ENCODE measurements at places on chromosomes 7 and 10.

- DNase-seq, result no peak
These were observed 69.8 kb upstream of the KCTD7 start for GRCh38 chr7:66558660-66559465.

DNA sequence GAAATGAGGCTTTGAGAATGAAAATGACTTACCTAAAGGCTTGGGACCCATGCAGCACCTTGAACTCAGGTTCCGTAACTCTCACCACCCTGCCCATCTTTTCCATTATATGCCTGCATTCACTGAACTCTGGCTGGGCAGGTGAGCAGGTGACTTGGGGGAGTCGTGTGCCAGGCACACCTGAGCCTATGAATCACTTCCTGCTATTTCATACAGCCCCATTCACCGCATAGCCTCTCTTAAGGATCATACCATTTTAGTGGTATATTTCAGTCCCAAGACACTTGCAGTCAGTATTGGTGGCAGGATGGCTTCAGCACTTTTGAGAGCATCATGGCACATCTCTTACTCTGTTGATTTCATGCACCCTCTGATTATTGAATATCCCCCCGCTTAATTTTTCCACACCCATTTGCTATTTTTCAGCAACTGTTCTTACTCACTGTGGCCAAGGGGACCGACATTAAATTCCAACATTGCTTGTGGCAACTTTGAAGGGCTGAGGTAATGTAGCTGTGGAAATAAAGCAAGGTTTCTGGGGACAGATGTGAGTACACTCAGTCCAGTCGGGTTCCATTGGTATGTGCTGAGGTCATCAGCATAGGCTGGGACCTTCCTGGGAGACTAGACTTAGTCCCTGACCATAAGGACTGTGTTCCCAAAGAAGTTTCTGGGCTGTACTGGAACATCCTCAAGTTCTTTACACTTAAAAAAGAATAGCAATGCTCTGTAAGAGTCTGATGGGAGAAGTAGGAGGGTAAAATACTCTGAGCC, 39.8 kb upstream of the ZNF438 start:
- no peak for DNase-seq

GRCh38 chr10:103556383-103557007, 63.0 kb downstream of the NEURL1 start:
- DNase-seq, result no peak

- no peak for DNase-seq
These were observed 60.7 kb upstream of the PFKP start for GRCh38 chr10:3006607-3007006.
